Left lung (tissue), 14 donors: ENCODE measurements at places on chromosomes 7 and 10. TPM values are rescaled to one million over a fixed set of nuclear protein-coding genes. Genes with fewer than 3 reads are reported as not detected.

Gene AKR1C3
- polyA plus RNA-seq, result 1.9 TPM

DNA sequence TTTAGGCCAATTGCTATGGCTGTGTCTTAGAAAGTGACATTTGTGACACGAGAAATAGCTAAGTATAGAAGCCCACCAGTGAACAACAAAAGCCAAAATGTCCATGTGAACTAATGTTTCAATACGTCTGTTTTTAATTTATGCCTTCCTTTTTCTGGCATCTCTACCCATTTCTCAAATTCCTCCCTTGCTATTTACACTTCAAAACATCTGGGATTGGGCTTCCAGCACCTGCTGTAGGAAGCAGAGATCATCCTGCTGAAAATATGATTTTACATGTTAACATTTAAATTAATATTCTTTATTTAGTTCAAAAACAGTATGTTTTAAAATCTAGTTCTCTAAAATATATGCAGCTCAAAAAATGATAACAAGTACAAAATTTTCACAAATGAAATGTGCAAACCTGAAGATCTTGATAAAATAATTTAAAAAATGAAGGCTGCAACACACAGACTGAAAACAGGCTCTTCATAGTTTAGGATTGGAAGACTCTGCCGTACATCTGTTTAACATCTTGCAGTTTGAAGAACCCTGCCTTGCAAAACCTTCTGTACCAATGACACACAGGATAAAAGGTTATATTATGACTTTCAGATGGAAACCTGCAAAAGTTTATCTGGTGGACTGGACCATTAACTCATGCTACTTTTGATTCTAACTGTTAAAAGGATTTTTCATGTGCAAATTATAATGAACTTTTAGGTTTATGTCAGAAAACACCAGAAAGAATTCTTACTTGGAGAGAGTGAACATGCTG, 408.4 kb downstream of the SUGCT start:
- H3K27ac ChIP-seq, result no peak overlapping the region
- no peak overlapping the region for H3K4me3 ChIP-seq
- H3K27me3 ChIP-seq, result no peaks in the 10 kb centered on the region
- no peak for DNase-seq

Gene NODAL
- 0.92 TPM for polyA plus RNA-seq

- no peak for DNase-seq
- peak overlapping the region; percentile 51 for H3K27ac ChIP-seq
- no peaks in the 10 kb centered on the region for H3K27me3 ChIP-seq
- H3K4me1 ChIP-seq, result peaks cover 21% of the 10 kb centered on the region
- H3K36me3 ChIP-seq, result no peaks in the 10 kb centered on the region
These were observed 117.9 kb upstream of the KLF6 start for GRCh38 chr10:3902809-3903410.

DNA sequence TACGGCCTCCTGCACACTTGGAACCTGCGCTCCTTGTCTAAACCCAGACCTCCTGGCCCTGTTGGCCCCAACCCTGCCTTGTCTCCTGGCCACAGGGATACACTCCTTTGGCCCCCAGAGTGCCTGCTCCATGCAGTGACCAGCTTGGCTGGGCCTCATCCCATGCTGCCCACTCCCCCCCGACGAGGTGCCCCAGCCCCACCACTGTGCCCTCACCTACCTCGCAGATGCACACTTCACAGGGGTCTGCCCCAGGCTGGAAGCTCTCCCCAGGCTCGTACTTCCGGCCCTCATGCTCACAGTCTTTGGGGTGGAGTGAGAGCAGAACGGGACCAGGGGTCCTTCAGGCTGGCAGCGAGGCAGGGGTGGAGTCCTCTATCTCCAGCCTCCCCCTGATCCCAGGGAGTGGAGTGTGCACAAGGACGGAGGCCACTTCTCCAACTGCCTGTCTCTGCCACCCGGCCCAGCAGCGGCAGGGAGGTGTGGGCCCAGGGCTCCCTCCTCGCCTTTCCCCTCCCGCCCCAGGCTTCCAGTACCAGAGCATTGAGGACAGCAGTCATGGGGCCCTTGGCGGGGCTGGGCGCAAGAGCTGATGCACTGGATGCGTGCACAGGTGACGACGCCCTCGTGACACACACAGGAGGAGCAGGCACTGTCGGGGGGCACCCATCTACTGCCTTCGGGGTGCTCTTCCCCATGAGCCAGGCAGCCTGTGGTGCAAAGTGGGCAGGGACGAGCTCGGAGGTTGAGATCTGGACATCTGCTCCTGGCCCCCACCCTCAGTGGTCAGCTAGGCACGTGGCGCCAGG, 22.1 kb downstream of the ATP6V1F start:
- DNase-seq, result no peak
- H3K4me1 ChIP-seq, result no peaks in the 10 kb centered on the region
- no peak overlapping the region for H3K27ac ChIP-seq
- no peak overlapping the region for H3K4me3 ChIP-seq

Gene PILRA
- polyA plus RNA-seq, result 5.3 TPM

Gene DEPP1
- 59.8 TPM for polyA plus RNA-seq

GRCh38 chr10:37775612-37776011, 81.8 kb downstream of the ZNF248 start:
- H3K27ac ChIP-seq, result no peak overlapping the region
- no peak overlapping the region for H3K4me3 ChIP-seq
- DNase-seq, result no peak
- H3K27me3 ChIP-seq, result no peaks in the 10 kb centered on the region

GRCh38 chr10:128018236-128018635, 108.0 kb downstream of the MKI67 start:
- H3K4me1 ChIP-seq, result no peaks in the 10 kb centered on the region
- no peak for DNase-seq
- H3K27ac ChIP-seq, result no peak overlapping the region
- no peak overlapping the region for H3K4me3 ChIP-seq
- H3K27me3 ChIP-seq, result no peaks in the 10 kb centered on the region
